Ascending aorta (tissue), 2 donors: ENCODE measurements at places on chromosomes 6 and 20.

DNA sequence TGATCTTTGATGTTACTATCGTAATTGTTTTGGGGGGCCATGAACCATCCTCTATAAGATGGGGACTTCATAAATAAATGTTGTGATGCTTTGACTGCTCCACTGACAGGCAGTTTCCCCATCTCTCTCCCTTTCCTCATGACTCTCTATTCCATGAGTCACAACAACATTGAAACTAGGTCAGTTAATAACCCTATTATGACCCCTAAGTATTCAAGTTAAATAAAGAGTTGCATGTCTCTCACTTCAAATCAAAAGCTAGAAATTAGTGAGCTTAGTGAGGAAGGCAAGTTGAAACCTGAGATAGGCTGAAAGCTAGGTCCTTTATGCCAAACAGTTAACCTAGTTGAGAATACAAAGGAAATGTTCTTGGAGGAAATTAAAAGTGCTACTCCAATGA lies 491.0 kb downstream of the HAO1 start:
- DNase-seq: no peak

DNA sequence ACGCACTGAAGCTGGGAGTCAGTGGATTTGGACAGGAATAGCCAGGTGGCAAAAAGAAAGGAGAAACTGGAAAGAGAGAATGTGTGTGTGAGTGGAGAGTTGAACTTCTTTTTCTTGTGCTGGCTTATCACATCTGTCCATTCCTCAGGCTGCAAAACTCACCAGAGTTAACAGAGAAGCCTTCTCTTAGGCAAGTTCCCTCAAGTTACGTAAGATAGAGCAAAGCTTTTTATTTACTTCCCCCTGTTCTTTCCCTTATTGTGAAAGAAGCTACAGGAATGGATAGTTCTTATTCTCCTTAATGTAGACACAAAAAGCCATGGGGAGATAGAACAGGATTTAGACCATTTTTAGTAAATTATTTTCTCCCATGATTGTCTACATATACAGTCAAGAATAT lies 188.6 kb downstream of the BMP2 start:
- DNase-seq: no peak

DNA sequence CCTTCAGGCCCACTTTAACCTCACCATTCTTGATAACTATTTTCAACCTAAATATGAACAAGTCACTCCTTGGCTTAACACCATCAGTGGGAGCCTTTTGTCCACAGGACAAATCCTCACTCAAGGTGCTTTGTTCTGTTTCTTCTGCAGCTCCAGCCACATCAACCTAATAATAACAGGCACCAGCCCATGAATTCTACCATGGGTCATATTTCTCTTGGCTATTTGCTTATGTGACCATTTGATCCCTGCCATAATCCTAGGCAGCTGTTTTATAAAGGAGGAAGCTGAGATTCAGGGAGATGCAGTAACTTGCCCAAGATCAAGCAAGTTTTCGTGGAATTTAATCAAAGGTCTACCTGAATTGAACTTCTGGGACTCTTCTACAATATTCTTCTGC lies 561.3 kb downstream of the DHX35 start:
- no peak for DNase-seq

GRCh38 chr6:84019842-84020211 lies 13.7 kb upstream of the MRAP2 start:
- DNase-seq: no peak

DNA sequence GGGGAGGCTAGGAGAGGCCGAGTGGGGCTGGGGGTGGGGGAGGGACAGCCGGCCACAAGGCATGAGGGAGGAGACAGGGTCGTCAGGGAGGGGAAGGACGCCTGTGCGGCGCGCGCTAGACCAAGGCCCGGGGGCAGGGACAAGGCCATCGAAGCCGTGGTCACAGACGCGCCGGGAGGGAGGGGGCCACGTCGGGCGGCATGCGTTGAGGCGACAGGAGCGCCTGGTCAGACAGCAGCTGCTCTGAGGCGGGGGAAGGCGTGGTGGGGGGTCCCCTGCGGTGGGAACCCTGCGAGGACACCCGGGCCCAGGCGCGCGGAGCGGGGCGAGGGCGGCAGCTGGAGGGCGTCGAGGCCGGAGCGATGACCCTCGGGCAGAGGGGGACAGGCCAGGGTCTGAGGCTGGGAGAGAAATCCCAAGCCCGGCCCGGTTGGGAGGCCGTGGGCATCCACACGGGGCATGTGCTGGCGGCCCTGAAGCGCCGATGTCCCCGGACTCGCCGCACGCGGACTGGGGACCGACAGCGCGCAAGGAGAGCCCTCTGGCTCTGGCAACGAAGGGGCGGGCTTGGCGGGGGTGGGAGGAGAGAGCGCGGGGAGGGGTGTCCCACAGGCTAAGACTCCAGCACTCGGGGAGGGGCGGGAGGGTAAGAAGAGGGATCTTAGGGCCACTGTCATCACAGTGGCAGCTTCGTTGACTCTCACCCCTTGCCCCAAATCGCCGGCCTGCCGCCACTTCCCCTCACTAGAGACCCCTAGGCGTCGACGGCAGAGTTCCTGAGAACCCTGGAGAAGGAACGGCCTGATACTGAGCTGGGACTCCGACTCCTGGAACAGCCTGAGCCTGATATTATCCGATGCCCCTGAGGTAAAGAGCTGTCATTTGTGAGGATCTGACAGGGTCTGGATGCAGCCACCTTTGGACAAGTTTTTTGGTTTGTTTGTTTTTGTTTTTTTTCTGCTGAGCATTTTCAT lies 5.0 kb downstream of the TMEM239 start:
- peak; percentile 54 for DNase-seq

DNA sequence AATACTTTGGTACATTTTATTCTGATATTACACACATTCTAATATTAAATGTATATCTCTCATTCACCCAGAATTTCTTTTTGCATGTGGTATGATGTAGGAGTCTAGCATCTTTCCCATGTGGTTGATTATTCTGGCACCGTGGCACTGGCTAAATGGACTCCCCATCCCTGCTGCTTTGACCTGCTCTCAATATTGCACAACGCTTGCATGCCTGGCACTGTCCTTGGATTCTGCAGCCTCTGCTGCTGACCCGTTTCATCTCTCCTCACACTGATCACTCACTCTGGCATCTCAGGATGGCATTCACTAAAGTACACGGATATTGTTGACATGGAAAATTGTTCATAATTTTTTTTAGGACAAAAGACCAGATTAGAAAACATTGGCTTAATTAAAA lies 11.5 kb upstream of the DACT2 start:
- DNase-seq: no peak

DNA sequence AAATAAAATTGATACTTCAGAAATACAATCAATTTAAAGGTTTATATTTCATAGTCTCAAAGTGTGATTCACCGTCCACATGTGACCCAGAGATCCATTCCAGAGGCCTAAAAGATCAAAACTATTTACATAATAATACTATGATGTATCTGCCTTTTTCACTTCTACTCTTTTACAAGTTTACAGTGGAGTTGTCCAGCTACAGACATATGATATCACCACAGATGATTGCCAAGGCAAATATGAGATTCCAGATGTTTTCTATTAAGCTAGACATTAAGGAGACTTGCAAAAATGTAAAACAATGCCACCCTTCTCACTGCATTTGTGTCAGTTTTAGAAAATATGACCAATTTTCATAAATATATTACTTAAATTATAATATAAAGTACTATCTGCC lies 443.7 kb downstream of the GJA1 start:
- DNase-seq: no peak

DNA sequence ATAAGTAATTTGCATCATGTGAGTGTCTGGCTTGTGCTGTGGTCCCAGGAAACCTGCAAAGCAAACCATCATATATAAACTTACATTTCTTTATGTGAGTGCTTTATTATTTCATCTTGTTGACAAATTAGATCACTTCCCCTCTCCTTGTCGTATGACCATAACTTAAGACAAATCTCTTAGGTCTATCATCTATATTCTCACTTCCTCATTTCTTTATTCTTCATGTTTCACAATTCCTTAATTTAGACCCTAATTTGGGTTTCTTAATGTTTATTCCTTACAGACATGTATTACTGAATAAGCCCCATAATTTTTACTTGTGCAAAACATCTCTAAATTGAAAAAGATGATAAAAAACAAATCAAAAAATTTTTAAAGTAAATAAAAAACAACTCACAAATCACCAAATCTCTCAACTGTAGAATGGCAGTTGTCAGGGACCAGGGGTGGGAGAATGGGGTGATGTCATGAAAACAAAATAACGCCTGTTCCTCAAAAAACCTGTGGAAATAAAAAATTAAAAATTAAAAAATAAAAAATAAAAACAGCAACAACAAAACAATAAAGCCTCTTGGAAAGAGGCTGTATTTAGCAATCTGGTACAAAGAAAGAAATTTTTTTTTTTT lies 49.5 kb upstream of the FBXO30 start:
- DNase-seq: no peak

GRCh38 chr6:13035606-13036005 lies 292.7 kb downstream of the TBC1D7 start:
- no peak for DNase-seq

GRCh38 chr20:53088786-53089185 lies 116.6 kb downstream of the TSHZ2 start:
- no peak for DNase-seq

- DNase-seq: no peak
Observed at GRCh38 chr6:5832668-5833067, 174.1 kb downstream of the NRN1 start.

DNA sequence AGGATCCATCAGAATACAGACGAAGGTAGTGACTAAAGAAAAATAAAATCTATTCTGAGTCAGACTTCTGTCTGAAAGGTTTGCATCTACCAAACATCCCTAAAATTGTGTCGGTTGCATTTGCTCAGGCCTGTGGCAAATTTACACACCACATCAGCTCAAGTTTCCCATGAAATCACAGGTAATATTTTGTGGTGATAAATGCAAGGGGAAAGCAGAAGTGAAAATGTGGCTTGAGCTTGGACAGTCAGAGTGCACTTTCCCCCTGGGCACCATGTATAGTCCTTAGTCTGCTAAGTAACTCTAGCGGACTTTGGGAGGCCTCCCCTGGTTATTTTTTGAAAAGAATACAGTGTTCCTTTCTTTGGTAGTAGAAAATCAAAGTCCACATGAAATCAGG lies 159.1 kb downstream of the PKHD1 start:
- DNase-seq: no peak

GRCh38 chr20:5779071-5779900 lies 29.1 kb downstream of the SHLD1 start:
- DNase-seq: peak; percentile 65

- DNase-seq: no peak
Observed at GRCh38 chr6:54910431-54910884, 63.9 kb downstream of the FAM83B start.

DNA sequence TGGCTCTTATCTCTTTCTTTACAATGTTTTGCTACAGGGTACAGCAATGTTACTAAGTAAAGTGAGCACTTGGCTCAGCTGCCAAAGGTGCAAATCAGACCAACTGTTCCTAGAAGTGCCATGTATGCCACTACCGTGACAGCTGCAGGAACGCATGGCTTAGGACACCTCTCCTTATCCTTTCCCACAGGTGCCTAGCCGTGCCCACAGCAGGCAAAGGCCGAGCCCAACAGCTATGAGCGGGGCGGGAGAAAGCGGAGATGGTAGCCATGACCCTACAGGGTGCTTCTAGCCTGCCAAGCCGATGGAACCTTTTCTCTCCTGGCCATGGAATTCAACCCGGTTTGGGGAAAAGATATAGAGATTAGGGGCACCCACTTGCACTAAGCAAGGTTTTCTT lies 97.1 kb downstream of the FAXC start:
- DNase-seq: no peak

GRCh38 chr6:139133262-139134063 lies 1.4 kb upstream of the HECA start:
- DNase-seq: no peak

GRCh38 chr20:64266988-64267387 lies 11.4 kb downstream of the PCMTD2 start:
- no peak for DNase-seq

- no peak for DNase-seq
Observed at GRCh38 chr6:91045161-91045560, 458.3 kb upstream of the MAP3K7 start.

DNA sequence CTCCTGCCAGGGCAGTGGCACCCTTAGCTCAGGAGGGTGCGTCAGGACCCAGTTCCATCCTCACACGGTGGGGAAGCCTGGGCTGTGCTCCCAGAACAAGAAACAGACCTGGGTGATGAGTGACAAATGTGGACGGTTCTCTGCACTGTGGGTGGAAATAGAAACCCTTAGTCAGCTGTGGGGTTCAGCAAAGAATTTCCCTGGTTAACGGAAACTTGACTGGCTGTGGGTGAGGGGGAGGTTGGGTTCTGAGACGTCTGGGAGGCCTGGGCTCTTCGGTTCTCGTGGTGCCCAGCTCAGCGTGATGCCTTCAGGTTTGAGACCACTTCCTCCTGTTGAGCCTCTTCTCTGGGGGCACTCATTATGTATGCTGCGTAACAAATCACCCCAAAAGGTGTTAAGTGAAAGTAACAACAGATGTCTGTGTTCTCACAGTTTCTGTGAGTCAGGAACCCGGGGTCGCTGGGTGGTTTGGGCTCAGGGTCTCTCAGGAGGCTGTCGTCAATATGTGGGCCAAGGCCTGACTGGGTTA lies 53.1 kb upstream of the FAM83D start:
- DNase-seq: no peak

- no peak for DNase-seq
Observed at GRCh38 chr6:71258078-71258866, 30.3 kb upstream of the OGFRL1 start.

DNA sequence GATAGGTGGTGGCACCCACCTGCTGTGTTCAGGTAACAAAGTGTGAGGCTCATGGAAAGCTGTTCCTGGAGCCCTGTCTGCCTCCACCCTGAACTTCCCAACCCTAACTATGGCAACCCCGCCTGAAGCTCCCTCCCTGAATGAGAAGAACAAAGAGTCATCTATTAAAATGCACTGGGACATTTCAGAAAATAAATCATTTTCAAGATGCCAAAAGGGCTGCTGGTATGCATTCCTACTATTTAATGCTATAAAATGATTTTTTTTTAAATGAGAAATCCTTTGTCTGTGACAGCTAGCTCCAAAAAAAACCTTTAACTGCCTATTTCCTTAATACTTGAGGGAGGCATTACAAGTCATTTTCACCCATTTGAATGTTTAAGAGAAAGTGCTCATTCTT lies 84.3 kb upstream of the MRPS10 start:
- DNase-seq: no peak

DNA sequence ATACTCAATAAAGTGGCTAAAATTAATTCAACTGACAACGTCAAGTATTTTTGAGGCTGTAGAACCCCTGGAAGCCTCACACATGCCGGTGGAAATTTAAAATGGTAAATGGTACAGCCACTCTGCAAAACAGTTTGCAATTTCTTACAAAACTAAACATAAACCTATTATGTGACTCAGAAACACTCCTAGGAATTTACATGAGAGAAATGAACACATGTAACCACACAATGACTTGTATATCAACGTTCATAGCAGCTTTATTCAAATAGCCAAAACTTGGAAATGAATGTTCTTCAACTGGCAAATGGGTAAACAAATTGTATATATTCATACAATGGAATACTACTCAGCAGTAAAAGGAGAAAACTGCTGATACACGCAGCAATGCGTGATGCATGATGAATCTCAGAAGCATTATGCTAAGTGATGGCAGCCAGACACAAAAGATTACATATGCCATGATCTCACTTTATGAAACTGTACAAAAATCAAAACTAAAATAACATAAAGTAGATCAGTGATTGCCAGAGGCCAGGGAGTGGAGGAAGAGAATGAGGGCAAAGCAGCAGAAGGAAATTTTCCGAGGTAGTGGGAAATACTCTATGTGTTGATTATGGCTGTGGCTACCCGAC lies 112.5 kb downstream of the FAM50B start:
- DNase-seq: no peak
